ENCODE measurements at places on chromosomes 1 and 21.
A peak's percentile ranks its signal among the peaks of the same experiment; 100 is the strongest.

DNA sequence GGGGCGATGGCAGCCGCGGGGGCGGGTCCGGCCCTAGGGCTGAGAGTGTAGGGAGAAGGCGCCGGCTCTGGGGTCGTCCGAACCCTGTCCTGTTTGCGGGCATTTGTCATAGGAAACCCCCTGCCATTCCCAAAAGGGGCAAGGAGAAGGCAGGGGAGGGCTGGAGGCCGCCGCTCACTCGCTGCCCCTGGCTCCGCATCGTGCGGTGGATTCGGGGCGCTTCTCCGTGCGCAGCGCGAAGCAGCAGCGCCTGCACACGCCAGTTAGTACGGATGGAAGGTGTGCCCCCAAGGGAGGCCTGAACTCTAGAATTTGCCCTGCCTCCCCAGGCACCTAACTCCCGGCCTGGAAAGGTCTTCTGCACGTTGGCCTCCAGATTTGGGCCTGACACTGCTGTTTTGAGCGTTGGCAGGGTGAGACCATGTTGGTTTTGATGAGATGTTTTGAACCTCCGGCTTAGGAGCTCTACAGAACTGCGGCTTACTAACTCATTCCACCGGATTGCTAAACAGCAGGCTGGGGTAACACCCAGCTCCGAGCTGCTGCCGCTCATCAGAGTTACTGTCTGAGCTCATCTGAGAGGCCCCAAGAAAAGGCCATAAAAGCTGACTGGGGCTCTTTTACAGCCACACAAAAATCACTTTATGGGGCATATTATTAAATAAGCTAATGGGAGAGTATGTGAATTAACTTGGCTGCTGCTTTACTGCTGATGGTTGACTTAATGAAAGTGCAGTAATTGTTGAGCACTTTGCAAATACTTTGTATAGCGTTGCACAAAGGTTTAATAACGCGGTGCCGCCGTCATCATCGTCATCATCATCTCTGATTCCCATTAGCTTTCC is 987 bp downstream of the GPR137B start:
- DNase-seq: peak; percentile 69

DNA sequence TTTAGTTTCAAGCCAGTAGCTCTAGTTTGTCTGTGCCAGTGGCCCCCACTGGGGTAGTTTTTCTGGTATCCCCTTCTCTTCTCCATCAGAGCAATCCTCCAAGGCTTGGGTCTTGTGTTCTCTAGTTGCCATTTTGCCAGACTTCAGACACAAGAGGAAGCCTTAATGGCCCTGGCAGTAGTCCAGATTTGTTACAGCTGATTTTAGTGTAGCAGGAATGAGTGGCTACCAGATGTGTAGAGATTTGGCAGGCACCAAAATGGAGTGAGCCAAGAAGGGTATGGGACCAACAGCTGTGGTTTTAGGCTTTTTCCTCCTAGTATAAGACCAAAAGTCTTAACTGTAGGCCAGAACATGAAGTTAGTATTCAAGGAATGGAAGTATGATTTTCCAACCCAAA is 56.8 kb downstream of the ACP6 start:
- peak; percentile 83 for DNase-seq

DNA sequence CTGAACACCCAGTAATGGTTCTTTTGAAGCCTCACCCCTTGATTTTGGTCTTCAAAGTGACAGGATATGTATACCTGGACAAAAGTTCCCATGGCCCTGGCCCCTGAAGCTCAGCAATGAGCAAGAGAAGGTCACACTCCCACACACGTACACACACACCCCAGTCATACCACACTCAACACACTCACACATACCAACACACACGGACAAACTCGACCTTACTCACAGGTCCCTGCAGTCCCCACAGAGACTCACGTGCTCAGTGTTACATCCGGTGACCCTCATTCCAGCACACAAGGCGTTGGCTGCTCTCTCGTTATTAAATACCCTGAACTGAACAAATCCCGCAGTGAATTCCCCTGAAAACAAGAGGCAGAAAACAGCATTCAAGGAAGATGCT is 5.9 kb downstream of the ITLN1 start:
- DNase-seq: no peak

DNA sequence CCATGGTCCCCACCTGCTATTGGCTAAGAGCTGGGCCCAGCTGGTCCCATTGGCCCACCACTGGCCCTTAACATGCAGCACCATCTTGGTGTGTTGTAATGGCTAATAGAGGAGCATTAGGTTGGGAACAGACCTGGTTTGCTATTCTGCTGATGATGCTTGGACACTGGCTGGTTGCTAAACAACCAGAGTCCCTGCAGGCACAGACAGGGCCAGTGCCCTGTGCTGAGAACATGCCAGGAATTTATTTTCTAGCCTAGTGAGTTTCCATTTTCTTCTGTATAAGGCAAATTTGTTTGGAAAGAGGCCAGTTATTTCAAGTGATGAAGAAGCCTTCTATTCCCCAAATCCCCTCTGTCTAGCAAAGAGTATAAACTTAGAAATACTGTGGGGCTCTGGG is 42.9 kb upstream of the TDRD10 start:
- no peak for DNase-seq

DNA sequence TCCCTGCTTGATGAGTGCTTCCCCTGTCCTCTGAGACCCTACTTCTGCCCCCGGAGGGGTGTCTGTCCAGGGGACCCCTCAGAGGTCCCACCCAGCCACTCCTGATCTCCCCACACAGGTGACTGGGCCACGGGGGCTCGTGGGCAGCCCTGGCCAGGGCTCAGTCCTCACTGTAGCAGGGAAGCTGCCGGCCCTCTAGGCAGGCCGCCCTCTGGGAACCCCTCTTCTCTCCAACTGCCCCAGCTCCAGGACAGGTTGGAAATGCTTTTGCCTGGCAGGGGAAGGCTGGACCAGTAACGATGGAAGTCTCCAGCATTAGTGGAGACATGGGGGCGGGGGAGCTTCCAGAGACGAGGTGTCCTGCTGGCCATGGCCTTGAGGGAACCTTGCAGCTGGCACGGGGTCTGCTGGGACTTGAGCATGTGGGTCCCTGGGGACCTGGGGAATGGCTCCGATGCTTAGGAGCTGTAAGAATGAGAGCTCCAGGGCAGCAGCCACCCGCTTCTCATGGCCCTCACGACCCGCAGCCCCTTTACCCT is 3.1 kb upstream of the FNDC10 start:
- DNase-seq: no peak

- no peak for DNase-seq
Observed at GRCh38 chr1:208497866-208498541, 253.8 kb upstream of the PLXNA2 start.

GRCh38 chr1:63230722-63231121 is 91.6 kb upstream of the FOXD3 start:
- DNase-seq: no peak

GRCh38 chr1:3457910-3458883 is 3.7 kb downstream of the ARHGEF16 start:
- no peak for DNase-seq

DNA sequence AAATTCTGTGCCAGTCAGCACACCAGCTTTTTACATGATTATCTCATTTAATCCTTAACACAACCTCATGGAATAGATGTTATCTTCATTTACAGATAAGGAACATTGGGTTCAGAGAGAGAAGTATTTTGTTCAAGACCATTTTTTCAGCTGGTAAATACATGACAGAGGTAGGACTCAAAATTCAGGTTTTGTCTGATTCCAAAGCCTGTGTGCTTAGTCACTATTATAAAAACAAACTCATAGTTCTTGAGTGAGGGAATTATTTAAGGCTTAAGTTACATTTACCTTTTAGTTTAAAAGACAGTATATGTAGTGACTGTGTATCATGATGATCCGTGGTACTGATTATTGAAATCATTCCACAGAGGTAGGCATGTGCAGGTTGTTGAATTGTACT is 125.2 kb downstream of the MAGI3 start:
- no peak for DNase-seq

DNA sequence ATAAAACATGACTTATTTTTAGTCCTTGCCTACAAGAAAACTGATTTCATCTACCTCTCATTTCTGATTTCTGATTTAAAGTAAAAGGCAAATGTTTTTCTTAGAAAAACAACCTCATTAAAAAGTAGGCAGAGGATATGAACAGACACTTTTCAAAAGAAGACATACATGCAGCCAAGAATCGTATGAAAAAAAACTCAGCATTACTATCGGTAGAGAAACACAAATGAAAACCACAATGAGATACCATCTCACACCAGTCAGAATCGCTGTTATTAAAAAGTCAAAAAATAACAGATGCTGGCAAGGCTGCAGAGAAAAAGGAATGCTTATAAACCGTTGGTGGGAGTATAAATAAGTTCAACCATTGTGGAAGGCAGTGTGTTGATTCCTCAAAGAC is 16.2 kb downstream of the ODR4 start:
- no peak for DNase-seq

- no peak for DNase-seq
Observed at GRCh38 chr1:162087574-162087973, 18.1 kb downstream of the NOS1AP start.

- DNase-seq: no peak
Observed at GRCh38 chr21:42146273-42146805, 72.6 kb upstream of the ABCG1 start.

- peak; percentile 84 for DNase-seq
Observed at GRCh38 chr1:215082532-215083382, at the start of gene KCNK2. Gene KCNK2, plus strand, starts transcription at chr1:215082737. Its CDS starts 649 bp downstream, at chr1:215083386.

DNA sequence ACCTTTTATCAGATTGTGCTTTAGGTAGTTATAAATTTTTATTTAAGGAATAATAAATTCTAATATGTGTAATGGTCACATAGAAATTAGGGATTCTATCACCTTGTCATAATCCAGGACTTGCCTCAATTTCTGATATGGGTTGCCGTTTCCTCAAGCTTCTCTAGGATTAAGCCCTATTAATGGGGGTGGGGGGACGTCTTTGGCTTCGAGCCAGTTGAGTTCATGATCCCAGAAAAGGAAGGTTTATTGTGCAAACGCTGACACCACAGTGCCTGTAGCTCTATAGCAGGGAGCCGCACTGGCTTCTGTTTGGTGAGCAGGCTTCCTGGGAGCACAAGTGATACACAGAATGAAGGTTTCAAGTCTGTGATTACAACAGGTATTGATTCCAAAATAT is 22.0 kb upstream of the VAMP3 start:
- no peak for DNase-seq

- no peak for DNase-seq
Observed at GRCh38 chr1:206703661-206704060, 19.0 kb downstream of the MAPKAPK2 start.

DNA sequence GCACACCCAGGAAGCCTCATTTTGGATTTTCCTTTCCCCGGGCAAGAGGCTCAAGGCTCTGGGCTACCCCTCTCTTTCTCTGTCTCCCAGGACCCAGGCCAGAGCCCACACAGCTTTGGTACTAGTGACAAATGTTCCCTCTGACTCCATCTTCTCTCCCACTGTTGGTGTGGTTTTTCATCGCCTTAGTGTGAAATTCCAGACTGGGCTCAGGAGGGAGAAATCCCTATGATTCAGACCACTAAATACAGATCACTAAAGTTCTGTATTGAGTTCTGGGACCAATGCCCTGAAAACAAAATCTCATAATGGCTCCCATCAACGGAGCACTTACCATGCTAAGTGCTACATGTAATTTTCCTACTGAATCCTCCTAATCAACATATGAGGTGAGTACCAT is 26.1 kb downstream of the IQGAP3 start:
- no peak for DNase-seq

DNA sequence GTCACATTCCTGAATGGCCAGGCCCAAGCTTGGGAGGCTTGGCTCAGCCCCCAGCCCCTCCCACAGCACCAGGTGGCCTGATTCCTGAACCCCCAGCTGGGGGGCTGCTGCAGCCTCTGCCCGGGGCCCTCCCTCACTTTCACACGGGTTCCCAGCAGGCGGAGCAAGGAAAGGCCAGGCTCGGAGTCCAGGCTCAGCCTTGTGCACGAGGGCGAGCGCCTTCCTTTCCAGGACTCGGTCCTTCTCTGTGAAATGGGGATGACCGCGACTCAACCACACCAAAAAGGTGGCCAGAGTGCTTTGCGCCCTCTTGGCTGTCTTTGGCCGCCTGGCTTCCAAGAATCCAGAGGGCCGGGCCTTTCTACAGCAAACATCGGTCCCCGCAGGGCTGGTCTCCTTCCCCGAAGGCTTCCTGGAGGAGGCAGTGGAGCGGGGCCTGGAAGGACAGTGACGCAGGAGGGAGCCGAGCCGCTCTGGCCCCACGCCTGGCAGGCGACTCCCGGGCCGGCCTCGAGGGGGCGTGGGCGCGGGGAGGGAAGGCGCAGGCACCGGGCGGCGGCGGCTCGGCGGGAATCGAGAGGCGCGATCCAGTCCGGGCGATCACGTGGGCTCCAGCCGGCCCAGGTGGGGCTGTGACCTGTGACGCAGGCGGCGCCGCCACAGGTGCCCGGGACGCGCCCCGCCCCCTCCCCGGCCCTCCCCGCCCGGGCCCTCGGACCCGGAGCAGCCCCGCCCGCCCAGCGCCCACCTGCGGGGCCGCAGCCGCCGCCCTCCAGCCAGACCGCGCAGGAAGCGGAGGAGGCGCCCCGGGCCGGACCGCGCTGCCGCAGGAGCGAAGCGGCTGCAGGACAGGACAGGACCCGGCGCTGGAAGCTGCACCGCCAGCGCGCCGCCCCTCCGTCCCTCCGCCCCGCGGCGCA is at the start of gene ARHGEF16:
Gene ARHGEF16, plus strand, starts transcription at position 775 of the 920 bp plus-strand sequence. CDS start 8,420 bp downstream, outside the sequence.
- DNase-seq: peak; percentile 78

DNA sequence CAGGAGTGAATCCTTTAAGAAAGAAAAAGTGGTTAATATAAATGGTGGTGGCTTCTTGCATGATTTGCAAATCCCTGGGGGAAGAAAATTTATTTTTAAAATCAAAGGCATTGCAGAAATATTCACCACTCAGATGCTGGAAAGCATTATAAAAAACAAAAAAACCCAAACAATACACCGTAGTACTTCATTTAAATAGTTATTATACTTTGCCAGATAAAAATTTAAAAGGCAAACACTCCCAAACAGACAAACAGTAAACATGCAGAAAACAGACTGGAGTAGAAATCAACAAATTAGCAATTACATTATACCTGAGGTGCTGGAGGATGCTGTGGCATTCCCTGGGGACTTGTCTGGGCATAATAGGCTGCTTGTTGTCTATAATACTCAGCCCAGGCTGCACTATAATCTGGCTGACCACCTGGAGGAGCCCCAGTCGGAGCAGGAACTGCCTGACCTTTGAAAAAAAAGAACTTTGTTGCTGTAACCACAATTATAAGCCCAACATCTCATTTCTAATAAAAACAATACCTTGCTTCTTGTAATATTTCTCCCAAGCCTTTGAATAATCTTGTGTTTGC is 29.9 kb downstream of the FUBP1 start:
- peak; percentile 9 for DNase-seq

- peak; percentile 24 for DNase-seq
Observed at GRCh38 chr1:1290238-1290731, 10.0 kb downstream of the SCNN1D start.

GRCh38 chr21:45558044-45558721 is 15.9 kb upstream of the SLC19A1 start:
- DNase-seq: no peak

GRCh38 chr1:27572019-27572678 is 31.8 kb downstream of the AHDC1 start:
- no peak for DNase-seq

GRCh38 chr1:54894271-54894670 is 7.3 kb upstream of the DHCR24 start:
- no peak for DNase-seq

Data from NCI-H1417 (cell line).